ENCODE measurements at places on chromosomes 6 and 20.

DNA sequence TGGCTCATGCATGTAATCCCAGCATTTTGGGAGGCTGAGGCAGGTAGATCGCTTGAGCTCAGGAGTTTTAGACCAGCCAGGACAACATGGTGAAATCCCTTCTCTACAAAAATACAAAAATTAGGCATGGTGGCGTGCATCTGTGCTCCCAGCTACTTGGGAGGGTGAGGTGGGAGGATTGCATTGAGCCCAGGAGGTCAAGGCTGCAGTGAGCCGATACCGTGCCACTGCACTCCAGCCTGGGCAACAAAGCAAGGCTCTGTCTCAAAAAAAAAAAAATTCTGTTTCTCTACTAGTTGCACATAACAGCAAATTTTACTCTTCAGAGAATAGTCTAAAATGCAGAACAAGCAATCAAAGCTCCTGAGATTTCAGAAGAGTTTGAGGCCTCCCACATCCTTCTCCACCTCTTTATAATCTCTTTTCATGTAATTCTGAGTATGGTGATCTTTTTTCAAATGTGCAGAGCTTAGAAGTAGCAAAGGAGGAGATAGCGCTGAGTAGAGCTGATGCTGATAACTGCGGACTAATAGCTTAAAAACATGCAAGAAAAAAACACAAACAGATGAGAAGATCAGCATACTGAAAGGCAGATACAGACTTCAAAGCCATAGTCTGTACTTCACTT is 23.3 kb downstream of the LRRN4 start:
- no peak for DNase-seq

DNA sequence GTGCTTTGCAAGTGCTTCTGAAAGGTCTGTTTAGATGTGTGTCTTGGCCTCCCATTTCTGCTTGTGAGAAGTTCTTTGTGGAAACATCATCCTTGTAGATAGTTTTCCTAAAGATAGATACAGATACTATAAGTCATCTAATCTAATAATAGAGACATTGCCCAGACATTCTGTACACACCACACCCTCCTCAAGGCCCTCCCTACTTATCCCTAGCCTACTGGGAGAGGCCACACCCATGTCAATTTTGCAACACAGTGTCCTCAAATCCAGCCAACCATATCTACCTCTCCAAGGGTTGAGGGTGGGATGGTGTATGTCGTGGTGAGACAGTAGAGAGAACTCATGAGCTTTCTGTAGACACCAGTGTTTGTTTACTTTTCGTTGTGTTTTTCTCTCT is 6.2 kb downstream of the KDM1B start:
- DNase-seq, result no peak

- no peak for DNase-seq
These were observed 7.0 kb downstream of the SERAC1 start for GRCh38 chr6:158160932-158161539.

GRCh38 chr6:163376187-163376586 is 38.3 kb upstream of the QKI start:
- DNase-seq, result no peak

- DNase-seq, result no peak
These were observed 56.2 kb downstream of the KHDC1L start for GRCh38 chr6:73169111-73169510.
